ENCODE measurements at places on chromosomes 6 and 20.
A peak's percentile ranks its signal among the peaks of the same experiment; 100 is the strongest.

- no peak for DNase-seq
Observed at GRCh38 chr20:513429-513828, 30.2 kb downstream of the CSNK2A1 start.

GRCh38 chr6:37566111-37566949 is 66.6 kb upstream of the CCDC167 start:
- peak; percentile 67 for DNase-seq

DNA sequence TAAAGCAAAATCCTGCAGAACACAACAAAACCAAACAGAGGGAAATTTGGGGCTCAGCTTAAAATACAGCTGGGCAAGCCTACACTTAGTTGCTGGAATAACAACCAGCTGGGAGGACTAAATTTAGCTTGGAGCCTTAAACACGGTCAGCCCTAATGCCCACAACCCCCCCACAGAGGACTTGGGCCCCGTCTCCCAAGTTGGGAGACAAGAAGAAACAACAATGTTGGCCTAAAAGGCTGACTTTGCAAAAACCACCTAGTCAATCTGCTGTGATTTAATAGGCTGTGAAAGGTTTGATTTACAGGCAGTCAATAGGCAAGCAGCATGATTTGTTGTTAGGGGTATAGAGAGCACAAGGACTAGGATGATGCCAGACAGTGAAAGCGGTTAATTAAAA is 40.3 kb upstream of the ARMC2 start:
- no peak for DNase-seq

DNA sequence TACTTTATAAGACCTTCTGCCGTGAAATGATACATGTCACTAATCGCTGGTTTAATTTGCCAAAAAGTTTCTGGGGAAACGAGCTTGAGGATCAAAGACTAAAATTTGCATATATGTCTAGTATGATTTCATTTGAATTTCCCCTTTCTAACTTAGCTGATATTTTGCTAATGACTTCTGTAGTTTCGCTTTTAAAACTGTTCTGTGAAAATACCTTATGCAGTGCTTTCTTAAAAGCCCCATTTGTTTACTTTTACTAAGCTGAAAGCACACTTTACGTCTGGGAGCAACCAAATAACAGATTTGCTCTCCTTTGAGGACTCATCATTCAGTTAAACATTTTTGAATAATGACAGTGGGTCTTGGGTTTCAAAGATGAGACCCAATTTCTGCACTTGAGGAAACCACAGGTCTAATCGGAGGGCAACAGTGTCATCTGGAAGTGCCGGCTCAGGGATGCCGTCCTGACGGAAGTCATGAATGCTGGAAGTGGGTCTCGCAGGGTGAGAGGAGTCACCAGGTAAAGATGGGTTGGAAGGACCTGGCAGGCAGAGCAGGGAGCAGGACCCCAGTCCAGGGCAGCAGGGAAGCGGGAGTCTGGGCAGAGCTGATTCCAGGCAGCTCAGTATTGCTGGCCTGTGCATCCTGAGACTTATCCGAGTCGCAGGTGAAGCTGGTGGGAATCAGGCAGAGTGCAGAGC is 33.2 kb downstream of the PLEKHG1 start:
- no peak for DNase-seq

DNA sequence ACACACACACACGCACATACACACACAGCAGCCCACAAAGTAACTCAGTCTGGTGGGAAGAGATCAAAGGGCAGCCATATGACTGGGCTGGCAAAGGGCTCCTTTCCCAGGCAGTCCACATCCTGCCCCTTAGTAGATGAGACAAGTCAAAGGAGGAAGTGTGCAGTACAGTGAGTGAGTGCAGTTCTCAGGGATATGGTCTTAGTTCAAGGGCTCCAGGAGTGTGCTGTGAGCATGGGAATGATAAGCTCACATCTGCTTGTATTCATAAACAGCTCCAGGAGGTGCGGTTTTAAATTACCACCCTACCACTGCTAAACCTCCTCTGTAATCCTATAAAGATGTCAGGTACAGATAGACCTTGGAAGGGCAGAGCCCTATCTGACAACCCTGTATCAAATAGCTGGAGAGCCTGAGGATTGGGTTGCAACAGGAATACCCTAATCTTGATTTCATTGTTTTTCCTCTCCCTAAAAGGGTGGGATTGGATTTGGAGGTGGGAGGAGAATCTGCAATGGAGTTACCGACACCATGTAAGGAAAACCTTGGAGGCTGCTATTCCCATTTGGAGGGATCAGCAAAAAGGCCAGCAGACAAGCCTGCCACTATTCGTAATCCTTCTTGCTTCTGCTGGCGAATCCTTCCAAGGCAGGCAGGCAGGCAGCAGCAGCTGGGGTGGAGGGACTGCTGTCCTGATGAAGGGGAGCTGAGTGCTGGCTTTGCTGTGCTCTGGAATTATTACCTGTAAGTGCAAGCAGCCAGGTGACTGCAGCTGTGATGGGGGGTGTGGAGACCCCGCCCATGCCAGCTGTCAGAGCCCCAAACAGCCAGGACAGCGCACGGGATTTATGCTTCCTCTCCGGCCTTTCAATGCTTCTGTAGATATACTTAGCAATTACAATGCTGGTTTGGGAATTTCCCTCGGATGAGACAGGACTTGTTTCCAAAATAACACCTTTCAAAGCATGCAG is 342.7 kb downstream of the PRL start:
- no peak for DNase-seq
